ENCODE measurements at places on chromosomes 1 and 21.

DNA sequence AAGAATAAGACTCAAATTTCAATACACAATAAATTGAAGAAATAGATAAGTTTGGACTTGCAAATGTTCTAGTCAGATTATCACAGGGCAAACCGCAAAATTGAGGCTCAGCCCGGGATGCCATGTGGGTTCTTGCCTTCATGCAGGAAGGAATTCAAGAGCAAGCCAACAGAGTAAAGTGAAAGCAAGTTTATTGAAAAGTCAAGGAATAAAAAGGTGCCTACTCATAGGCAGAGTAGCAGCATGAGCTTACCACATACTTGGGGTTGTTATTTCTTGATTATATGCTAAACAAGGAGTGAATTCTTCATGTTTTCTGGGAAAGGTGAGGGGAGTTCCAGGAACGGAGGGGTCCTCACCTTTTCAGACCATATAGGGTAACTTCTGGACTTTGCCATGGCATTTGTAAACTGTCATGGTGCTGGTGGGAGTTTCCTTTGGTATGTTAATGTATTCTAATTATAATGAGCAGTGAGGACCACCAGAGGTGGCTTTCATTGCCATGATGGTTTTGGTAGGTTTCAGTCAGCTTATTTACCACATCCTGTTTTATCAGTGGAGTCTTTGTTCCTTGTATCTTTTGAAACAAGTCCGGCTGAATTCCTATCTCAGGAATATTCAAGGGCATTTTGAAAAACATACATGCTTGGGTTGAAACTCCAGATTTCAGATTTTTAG is 2.0 kb upstream of the OR2AK2 start:
- DNase-seq: no peak

GRCh38 chr1:41902159-41902577 is 16.6 kb downstream of the HIVEP3 start:
- DNase-seq: no peak

- no peak for DNase-seq
Observed at GRCh38 chr1:80066060-80066459, 1059.5 kb upstream of the ADGRL4 start.

- DNase-seq: no peak
Observed at GRCh38 chr1:11648732-11649158, 5.5 kb downstream of the FBXO2 start.

- no peak for DNase-seq
Observed at GRCh38 chr1:247090455-247090854, 11.8 kb upstream of the ZNF670 start.

- DNase-seq: no peak
Observed at GRCh38 chr1:203038891-203039608, 12.8 kb downstream of the PPFIA4 start.

DNA sequence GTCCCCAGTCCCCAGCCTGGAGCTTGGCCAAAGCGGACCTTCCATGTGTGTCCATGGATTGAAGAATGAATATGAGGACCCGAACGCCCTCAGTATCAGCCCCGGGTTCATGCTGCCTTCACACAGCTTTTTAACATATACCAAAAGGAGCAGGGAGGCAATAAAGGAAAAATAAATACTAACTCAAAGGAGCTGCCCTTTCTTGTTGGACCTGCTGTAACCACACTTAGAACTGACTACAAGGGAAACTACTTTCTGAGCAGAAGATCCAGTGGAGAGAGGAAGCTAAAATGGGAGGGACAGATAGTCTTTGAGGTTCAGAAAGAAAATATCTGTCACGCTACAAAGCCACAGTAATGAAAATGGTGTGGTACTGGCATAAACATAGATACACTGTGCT is 48.6 kb downstream of the CNN3 start:
- DNase-seq: no peak

GRCh38 chr1:224387943-224388342 is 31.3 kb downstream of the CNIH4 start:
- no peak for DNase-seq

GRCh38 chr1:58895559-58896145 is 111.8 kb upstream of the JUN start:
- no peak for DNase-seq

GRCh38 chr1:25836695-25837094 is 16.9 kb downstream of the MTFR1L start:
- no peak for DNase-seq

- no peak for DNase-seq
Observed at GRCh38 chr1:14945132-14946010, 208.2 kb upstream of the TMEM51 start.

GRCh38 chr1:240766831-240767230 is 154.9 kb upstream of the GREM2 start:
- no peak for DNase-seq

Data from vagina (tissue), 2 donors.